ENCODE measurements at places on chromosomes 2 and 18. TPM values are rescaled to one million over a fixed set of nuclear protein-coding genes. Genes with fewer than 3 reads are reported as not detected.

DNA sequence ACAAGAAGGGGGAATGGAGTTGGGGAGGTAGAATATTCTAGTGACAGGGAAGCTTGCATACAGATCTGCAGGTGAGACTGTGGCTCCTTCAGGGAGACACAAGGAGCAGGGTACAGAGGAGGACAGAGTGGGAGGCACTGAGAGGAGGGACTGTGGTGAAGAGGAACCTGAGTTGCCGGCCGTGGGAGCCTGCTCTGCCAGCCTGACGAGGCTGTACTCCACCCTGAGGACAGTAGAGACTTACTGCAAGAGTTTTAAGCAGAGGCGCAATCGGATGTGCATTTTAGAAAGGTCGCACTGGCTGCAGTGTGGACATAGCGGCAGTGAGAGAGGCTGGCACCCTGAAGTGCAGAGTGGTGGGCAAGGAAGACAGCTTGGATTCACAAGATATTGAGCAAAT is 185.8 kb downstream of the GFPT1 start:
- no peak for DNase-seq

Gene M1AP
- 0.18 TPM for total RNA-seq

DNA sequence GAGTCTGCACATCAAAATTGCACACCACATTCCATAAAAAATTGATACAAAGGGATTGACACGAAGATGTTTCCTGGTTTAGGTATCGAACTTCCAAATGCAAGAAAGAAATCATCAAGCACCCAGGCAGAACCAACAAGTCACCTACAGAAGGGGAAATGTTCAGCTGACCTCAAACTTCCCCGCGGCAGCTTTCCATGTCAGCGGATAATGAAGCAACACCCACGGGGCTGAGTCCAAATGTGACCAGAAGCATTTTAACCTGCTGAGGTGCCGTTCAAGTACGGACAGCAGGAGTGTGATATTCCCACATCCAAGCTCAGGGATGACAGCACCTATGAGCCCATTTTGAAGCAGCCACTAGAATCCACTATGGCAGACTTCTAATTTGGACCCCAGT is 124.9 kb downstream of the GALNT14 start:
- no peak for DNase-seq

Gene TPRKB
- 20.7 TPM for total RNA-seq

GRCh38 chr2:20012282-20013125 is at the start of gene MATN3:
Gene MATN3 (minus strand): TSS chr2:20012668. CDS start chr2:20012631, 37 bp downstream.
- peak; percentile 49 for DNase-seq

- DNase-seq, result no peak
Observed at GRCh38 chr2:102606353-102606752, 13.0 kb upstream of the SLC9A2 start.

- DNase-seq, result no peak
Observed at GRCh38 chr2:29184531-29184930, 69.3 kb downstream of the CLIP4 start.

DNA sequence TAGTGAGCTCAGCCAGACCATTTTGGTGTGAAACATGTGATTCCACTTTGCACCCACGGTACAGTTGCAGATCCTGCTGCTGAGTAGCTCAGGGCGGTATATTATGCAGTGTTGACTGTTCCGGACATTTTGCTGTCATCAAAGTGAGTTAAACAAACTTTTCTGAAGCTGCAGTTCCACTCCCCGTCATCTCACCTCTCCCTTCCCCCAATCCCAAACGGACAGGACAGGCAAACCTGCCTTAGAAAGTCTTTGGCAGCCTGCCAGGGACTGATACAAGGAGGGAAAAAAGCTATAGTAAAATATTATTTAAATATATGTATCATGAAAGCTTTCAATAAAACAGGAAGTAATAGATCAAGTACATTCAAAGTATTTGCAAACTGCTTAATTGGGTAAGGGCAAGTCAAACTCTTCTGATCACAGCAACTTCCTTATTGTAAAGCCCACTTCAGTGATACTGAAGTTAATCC is 35.5 kb upstream of the SP5 start:
- DNase-seq, result no peak

- DNase-seq, result no peak
Observed at GRCh38 chr2:72744049-72744448, 81.8 kb downstream of the EXOC6B start.

DNA sequence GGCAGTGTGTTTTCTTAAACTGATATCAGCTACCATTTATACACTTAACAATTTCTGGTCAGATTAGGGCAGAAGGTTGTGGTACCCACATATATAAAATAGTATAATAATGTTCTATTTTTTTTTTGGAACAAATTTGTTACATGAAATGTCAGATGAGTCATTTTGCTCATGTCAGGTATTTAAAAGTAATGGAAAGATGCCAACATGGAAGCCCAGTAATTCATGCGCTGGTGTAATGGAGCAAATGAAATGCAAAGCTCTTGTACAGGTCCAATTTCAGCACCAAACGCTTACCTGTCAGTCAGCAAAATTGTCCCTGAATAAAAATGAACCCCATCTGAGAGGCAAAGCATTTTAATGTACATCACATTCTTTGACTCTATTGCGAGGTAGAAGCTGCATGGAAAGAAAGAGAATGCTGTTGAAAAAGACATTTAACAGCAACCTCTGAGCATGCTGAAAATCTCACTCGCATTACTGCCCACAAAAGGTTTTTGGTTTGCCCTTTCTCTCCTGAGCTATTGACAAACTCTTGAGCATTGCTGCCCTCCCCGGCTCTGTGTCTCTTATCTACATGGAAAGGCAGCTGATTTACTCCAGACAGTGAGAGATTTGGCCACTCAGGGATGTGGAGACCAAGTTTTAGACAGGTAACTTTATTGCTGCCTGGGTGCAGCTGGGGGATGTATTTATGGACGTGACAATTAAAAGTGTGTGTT is 217.5 kb downstream of the CAMKMT start:
- DNase-seq, result no peak

DNA sequence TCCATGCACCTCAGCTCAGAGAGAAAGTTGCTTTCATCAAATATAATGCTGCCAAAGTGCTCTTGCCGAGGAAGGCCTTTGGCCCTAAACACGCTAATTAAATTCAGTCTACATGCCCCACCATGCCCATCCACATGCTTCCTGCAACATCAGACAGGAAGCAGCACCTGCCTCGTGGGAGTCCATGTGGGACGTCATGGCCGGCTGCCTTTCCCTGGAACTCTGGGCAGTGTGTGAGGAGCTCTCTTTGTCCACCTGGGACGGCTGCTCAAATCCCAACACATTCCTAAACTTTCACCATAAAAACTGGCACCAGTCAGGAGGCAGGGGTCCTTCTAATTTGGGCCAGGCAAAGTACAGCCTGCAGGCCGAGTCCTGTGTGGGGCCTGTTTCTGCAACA is 23.1 kb downstream of the FAM178B start:
- no peak for DNase-seq

Gene GIGYF2
- 67.0 TPM for total RNA-seq

Gene PTPRN
- 0.40 TPM for total RNA-seq

DNA sequence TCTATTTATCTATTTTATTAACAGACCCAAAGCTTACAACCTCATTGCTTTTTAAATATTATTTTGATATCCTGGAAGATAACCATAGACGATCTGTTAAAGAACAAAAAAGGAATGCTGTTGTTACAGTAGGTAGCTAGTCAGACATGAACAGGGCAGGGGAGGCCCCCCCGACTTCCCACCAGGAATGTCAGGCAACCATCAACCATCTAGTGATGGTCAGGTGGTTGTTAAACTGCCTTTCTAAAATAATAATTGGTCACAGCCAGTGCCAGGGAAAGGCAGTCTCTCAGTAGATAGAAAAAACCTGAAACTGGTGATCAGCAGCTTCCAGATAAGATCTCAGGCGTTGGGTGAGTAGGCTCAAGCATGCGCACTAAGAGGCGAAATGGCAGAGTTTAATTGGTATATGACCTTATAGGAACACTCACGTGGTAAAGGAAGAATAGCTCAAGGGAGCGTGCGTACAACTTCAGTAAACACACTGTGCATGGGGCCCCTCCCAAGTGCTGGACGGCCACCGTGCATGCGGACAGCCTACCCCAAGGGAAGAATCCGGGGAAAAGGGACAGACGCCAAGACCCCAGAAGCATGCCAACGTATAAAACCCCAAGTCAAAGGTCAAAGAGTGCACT is 32.5 kb upstream of the CCL20 start:
- DNase-seq, result no peak

DNA sequence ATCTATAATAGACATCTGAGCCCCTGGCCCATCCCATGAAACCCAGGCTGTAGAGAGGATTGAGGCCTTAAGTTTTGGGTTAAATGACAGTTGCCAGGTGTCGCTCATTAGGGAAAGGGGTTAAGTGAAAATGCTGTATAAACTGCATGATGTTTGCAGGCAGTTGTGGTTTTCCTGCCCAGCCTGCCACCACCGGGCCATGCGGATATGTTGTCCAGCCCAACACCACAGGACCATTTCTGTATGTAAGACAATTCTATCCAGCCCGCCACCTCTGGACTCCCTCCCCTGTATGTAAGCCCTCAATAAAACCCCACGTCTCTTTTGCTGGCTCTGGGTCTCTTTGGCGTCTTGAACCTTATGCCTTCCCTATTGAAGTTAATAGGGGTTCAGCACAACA is 110.7 kb downstream of the XRCC5 start:
- no peak for DNase-seq

DNA sequence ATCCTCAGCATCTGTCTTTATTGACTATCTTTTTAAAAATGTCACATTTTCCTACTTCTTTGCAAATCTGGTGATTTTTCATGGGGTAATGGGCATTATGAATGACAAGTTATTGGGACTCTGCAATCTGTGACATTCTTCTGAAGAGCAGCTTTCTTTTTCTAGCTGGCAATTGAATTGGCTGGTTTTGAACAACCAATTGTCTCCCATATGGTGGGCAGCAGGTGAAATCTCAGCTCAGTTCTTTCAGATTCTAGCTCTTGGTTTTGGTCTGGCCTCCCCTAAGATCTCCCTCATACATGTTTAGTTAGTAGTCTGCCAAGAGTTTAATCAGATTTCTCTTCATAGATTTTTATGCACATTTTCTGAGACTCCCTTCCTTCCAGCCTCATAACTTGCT is 107.9 kb upstream of the EPB41L3 start:
- no peak for DNase-seq

GRCh38 chr18:66655407-66655806 is 51.5 kb upstream of the CDH19 start:
- DNase-seq, result no peak

DNA sequence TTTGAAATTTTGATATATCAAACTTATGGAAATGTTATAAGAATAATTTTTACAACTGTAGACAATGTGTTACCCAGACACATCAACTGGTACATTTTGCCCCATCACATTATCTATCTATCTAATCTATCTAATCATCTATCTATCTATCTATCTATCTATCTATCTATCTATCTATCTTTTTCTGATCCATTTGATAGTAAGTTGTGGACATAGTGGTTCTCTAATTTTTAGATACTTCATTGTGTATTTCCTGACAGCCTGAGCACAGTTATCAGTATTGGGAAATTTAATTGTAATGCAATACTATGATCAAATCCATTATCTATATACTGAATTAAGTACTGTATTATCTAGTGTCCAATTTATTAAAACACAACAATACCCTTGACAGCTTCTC is 42.0 kb upstream of the TMEM18 start:
- DNase-seq, result no peak

GRCh38 chr2:156005999-156006712 is 326.4 kb downstream of the NR4A2 start:
- DNase-seq, result no peak

Gene SLC25A12
- total RNA-seq, result 123 TPM

Gene BIN1
- 20.7 TPM for total RNA-seq

DNA sequence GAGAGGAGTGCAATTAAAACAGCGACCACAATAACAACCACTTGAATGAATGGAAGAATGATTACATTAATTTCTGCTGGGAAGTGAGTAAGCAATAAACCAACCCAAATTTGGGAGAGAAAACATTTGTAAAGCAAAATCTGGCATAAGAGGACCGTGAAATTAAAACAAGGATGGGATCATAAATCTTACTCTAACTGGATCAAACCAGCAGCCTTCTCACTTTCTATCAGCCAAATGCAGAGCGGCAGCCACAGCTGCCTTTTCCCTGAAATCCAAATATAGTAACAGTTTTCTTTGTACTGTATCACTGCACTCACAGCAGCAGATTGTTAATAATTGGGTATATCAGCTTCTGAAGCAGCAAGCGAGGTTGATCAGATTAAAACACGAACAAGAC is 245.2 kb upstream of the REG3G start:
- no peak for DNase-seq

Data from heart right ventricle (tissue), 16 donors.